ENCODE measurements at places on chromosomes 7 and 10. TPM values are rescaled to one million over a fixed set of nuclear protein-coding genes. Genes with fewer than 3 reads are reported as not detected.
A peak's percentile ranks its signal among the peaks of the same experiment; 100 is the strongest.

GRCh38 chr10:5647507-5648240 lies 18.7 kb downstream of the ASB13 start:
- DNase-seq = no peak

DNA sequence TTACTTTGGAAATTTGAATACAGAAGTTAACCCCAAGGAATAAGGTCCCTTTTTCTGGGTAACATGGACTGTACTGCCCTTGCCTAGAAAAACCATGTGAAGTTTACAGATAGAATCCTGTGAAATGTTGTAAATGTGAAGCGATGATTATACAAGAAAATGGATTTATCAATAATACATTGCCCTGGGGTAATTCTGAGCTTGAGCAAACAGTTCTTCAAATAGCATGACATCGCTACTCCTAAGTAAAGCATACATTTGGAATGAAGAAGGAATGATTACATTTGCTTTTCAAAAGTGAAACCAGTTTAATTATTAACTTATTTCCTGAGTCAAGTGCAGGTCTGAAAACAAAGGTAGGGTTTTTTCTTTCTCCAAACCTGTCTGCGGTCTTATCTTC lies 43.3 kb upstream of the FZD8 start:
- peak; percentile 19 for DNase-seq

DNA sequence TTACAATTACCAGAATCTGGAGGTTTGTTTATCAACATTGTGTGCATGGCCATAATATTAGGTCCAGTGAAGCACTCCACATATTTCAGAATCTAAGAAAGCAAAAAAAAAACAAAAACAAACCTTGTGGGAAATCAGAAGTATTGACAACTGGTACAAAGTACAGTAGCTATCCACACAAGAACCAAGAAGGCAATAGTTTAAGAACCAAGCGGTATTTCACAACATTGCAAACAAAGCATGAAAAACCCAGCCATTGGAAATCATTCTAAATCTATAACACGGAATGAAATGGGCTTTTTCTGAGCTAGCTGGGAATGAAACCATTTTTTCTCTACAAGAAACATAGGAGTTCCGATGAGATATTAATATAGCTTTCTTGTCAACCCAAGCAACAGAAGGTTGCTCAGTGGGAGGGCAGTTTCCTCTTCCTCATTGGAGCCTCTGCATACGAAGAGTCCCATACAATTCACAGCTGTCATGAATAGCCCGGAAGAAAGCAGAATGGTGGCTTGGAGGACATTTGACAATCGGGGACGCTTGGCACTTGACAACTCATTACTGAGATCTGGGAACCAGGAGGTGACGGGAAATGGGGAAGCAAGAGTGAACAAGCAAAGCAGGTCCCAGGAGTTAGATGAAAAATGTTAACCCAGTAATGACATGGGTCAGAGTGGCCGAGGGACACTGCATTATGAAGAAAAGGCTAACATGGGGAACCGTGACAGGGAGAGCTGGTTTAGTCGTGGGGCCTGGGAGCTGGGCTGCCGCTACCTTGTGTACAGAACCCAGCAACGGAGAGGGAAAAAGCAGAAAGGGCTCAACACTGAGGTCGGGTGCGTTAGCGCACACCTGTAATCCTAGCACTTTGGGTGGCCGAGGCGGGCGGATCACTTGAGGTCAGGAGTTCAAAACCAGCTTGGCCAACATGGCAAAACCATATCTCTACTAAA lies 7.8 kb downstream of the PHYH start:
- DNase-seq = no peak

DNA sequence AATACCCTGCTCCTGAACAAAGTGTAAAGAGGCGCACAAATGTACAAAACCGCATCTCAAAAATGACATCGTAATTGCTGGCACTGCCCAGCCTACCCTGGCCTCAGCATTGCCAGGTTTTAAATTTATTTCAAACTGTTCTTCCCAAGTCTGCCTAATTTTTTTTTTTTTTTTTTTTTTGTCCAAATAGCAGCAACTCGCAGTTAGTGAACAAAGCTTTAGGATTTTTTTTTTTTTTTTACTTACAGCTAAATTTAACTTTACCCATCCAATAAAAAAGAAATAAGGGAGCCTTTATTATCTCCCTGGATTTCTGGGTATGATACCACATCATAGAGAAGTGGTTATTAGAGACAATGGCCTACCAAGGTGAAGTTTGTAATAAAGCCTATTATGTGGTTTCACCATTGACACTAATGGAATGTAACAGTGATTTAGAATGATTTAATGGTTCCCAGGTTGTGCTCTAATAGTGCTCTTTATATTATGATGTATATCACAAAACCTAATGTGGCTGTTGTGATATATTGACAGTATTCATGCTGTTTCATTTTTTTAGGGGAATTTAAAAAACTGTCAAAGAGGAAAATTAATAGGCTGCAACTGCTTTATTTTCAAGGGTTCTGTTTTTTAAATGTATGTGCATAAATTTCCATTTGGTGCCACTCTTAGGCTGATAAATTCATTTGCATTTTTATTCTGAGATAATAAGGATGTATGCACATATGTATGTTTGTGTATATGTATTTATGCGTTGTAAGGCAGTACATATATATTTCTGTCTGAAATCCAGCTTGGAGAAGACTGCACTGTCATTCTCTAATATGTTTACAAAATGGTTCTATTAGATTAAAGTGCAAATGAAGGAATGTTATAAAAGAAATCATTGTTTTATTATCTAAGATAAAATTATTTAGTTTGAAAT lies 309.0 kb downstream of the TFEC start:
- no peak for DNase-seq

DNA sequence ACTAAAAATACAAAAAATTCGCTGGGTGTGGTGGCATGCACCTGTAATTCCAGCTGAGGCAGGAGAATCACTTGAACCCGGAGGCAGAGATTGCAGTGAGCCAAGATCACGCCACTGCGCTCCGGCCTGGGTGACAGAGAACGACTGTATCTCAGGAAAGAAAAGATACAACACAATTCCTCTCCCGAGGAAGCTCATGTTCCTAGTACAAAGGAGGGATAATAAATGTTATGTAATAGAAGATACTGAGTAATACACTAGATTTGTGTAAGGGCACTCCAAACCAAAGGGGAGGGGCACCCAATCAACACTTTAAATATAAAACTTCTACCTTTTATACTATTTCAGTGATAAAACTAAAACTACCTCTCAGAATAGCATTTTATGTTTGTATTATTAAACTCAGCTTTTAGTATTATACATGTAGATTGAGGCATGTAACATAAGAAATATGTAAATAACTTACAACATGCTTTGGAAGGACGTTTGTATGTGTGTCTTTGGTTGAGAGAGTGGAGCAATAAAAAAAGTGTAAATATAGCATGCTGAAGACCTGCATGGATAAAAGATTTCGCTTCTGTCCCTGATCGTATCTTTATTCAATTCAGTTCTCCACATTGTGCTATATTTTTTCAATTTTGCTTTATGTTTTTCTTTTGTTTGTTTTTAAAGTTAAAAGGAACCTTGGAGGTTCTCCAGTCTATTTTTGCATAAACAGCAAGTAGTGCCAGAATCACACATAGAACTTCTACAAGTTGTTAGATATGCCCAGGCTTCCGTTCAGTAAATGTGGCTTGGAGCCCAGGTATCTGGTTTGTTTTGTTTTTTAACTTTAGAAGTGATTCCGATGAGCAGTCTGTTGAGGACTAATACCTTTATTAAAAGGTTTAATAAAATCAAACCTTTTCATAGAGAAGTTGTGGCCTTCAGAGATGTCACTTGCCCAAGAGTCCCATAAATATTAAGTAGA lies 71.9 kb downstream of the WAC start:
- DNase-seq = no peak

GRCh38 chr10:64275774-64276173 lies 754.6 kb downstream of the REEP3 start:
- DNase-seq = no peak

GRCh38 chr7:14305233-14305866 lies 315.9 kb upstream of the ETV1 start:
- no peak for DNase-seq

DNA sequence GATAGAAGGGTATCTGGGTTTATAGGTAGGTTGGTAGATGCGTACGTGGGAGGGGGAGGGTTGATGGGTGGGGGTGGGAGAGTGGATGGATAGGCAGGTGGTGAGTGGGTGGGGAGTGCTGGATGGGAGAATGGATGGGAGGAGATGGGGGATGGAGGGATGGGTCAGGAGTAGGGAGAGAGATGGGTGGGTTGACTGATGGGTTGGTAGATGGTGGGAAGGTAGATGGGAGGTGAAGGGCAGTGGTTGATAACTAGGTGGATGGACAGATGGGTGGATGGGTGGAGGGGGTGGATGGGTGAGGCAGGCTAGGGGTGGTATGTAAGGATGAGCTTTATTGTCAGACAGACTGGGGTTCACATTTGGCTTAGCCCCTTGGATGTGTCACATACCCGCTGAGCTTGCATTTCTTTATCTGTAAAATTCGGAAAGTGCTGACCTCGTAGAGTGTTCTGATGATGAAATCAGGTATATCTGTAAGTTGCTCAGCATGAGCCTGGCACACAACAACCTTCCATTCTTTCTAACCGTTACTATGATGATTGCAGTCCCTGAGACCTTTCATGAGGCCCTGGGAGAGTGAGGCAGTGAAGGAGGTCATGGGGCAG lies 34.3 kb downstream of the SLIT1 start:
- no peak for DNase-seq

The SFTPA1 gene
- not detected for total RNA-seq

The CYP3A4 gene
- total RNA-seq = not detected

Data from bronchial epithelial cell (primary cell).